HFF-Myc (cell line): ENCODE measurements at places on chromosomes 5 and 9.

GRCh38 chr9:126980231-126980630, 65.6 kb downstream of the RALGPS1 start:
- no peak for DNase-seq

DNA sequence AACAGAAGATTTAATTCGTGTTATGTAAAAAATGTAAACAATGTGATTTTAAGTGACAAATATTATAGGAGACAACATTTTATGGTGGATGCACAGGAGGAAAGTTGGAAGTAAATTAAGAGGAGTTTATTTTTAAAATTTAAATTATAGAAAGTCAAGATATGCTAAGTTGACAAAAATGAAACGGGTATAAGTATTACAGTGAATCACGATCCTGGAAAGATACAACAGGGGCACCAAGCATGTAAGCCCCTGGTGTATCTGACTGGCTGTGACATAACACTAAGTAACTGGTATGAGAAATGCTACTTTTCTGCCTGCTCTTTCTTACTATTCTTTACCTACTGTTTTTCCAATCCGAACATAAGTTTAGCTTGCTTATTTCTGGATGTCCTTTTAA, 419.8 kb upstream of the CHD1 start:
- DNase-seq, result no peak

GRCh38 chr9:97510797-97511654, 9.6 kb downstream of the TMOD1 start:
- DNase-seq, result peak; percentile 40

GRCh38 chr9:137959641-137960411, 82.2 kb downstream of the CACNA1B start:
- DNase-seq, result no peak

- DNase-seq, result no peak
Observed at GRCh38 chr9:124357721-124358361, 57.4 kb downstream of the PSMB7 start.

- DNase-seq, result no peak
Observed at GRCh38 chr9:129436751-129437625, 183.9 kb downstream of the C9orf50 start.

- DNase-seq, result no peak
Observed at GRCh38 chr5:68954618-68954910, 139.2 kb upstream of the SLC30A5 start.
